SW480 (cell line): ENCODE measurements at places on chromosomes 4 and X.

- no peak for DNase-seq
Measured at GRCh38 chr4:77615153-77615552, 9.5 kb downstream of the CXCL13 start.

DNA sequence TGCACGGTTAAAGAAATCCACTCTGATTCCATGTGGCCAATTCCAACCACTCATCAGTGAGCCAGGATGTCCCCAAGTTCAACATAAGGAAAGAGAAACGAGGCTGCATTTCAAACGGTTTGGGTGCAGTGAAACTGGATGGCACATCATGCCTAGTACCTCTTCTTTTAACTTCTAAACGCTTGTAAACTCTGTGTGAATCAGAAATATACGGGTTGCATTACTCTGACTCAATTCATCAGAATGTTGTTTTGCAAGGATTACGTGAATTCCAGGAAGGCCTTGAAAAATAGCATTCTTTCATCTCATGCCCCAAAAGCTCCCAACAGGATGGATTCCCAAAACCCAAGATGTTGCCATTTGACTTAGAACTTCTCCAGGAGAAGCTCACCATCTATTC lies 270.4 kb downstream of the LDB2 start:
- DNase-seq, result no peak

DNA sequence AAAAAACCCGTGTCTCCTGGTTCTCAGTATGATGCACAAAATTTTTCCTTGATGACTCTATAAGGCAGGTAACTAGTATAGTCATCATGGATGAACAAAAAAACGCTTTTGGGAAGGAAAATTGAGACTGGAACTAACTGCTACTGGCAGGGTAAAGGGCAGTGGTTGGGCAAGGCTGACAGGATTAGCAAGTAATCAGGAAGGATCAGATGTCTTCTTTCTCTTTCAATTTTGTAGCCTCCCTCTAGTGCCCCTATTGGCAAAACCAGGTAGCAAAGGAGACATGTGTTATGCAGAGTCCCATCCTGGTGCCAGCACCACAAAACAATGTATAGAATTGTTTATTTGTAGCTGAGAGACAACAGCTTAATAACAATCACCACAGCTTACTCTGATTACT lies 12.8 kb upstream of the SLITRK4 start:
- DNase-seq, result peak; percentile 3

- no peak for DNase-seq
Measured at GRCh38 chr4:1770245-1770644, 22.8 kb upstream of the FGFR3 start.

- DNase-seq, result no peak
Measured at GRCh38 chrX:28626515-28626914, 39.3 kb downstream of the IL1RAPL1 start.

DNA sequence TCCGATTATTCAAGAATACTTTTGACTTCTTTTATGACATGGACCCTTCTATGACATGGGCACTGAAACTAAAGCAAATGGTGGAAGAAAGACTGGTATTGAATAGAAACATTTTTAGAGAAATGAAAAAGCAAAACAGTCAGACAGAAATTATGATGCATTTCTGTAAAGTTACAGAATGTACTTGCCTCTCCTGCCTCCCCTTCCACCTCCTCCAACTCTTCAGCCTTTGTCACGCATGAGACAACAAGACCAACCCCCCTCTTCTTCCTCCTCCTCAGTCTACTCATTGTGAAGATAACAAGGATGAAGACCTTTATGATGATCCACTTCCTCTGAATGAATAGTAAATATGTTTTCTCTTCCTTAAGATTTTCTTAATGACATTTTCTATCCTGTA lies 46.3 kb upstream of the HUWE1 start:
- no peak for DNase-seq

DNA sequence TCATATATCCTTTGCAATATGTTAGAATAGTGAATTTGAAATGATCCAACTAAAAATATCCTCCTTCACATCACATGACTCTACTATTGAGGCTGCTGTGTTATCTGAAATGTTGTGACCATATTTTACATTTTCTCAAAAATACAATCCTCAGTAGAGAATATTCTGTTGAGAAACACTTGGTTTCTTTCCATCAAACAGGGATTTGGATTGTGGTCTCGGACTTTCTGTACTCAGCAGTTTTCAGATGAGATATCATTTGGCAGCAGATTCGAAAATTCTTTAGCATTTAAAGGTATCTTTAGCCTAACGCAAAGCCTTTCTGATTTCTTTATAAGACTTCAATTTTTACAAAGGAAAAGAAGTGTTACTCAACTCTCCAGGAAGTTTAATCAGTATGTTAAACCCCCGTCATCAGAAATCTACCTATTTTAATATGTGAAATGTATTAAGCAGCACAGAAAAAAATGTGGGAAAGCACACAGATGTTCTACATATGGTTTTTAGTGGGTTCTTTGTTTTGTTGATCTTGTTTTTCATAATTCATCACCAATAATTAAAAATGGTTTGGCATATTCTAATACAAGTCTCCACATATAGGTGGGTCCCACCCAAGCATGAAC lies 55.4 kb upstream of the ANXA3 start:
- no peak for DNase-seq

- no peak for DNase-seq
Measured at GRCh38 chr4:14816623-14817261, 185.5 kb upstream of the CPEB2 start.

- DNase-seq, result peak; percentile 1
Measured at GRCh38 chrX:11341274-11342201, 48.3 kb downstream of the AMELX start.

GRCh38 chr4:142406499-142406835 lies 439.6 kb downstream of the INPP4B start:
- no peak for DNase-seq

DNA sequence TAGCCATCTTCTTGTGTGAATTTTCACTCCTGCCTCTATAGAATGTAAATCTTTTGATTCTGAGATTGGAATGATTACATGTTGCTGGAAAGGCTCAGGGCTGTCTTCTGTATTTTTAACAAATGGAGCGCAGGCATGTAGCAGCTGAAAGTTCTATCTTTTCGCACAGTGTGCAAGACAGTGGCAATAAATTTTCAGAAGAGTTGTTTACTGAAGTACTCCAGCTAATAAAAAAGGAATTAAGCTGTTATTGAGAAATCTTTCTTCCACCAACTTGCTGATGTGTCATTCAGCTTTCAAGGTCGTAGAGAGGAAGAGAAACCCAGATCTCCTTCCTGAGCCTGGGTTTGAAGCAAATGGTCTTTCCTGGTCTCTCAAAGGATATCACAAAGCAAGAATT lies 122.0 kb upstream of the PUDP start:
- DNase-seq, result no peak

DNA sequence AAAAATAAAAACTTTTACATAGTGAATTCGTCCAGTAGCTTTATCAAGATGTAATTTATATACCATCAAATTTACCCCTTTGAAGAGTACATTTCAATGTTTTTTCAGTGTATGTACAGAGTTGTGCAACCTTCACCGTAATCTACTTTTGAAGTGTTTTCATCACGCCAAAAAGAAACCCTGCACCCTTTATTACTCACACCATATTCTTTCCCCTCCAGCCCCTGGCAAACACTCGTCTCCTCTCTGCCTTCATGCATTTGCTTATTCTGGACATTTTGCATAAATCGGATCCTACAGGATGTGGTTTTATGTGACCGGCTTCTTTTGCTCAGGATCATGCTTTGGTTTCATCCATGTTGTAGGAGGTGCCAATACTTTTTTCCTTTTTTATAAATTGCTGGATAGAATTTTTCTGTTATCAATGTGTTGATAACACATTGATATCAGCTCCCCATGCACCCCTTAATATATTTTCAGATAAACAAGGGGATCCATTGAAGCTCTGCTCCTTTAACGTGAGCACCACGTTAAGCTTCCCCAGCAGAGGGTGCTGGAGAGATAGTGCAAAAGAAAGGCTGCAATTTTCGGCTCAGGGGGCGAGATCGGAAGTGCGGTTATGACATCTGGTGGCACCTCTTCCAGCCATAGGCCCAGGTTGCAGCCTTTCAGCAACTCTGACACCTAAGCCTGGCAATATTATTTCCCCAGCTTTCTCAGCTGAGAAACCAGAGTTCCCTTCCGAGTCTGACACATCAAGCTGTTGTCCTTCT lies 100.1 kb upstream of the VCX3B start:
- DNase-seq, result peak; percentile 22

DNA sequence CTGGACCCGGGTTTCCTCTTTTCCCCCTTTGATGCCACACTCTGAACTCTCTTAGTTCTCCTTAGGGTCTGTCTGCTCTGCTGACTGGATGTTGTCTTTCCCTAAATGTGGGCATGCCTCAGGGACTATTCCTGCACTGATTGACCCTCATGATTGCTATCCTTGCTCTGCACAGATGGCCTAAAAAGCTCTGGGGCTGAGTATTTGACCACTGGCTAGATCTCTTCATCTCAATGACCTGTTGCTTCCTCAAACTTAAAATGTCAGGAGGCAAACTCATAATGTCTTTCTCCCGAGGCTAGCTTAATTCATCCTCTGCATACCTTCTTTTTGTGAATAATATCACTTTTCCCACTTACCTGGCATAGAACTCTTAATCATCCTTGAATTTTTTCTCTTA lies 157.4 kb downstream of the GATB start:
- DNase-seq, result no peak

- no peak for DNase-seq
Measured at GRCh38 chrX:15956681-15957080, 102.1 kb upstream of the AP1S2 start.

- DNase-seq, result no peak
Measured at GRCh38 chr4:32010221-32010620, 1290.1 kb downstream of the PCDH7 start.

GRCh38 chr4:18127030-18127429 lies 105.5 kb upstream of the LCORL start:
- DNase-seq, result no peak

DNA sequence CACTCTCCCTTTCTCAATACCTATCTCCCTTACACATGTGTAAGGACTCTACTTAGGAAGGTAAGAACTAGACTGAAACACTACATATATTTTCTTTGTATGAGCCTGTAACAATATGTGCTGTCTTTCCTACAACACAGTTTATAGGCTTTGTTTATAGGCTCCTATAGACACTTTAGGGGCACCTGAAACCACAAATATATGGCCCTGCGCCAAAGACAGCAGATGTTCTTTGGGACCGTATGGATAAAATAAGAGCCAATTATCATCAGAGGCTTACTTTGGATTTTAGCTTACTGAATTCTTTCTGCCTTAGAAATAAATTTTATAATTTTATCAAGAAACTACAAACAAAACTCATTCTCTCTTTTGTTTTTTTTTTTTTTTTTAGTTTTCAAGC lies 16.6 kb upstream of the CXCL3 start:
- no peak for DNase-seq

- peak; percentile 7 for DNase-seq
Measured at GRCh38 chr4:90127706-90128345, 632 bp downstream of the CCSER1 start.

- no peak for DNase-seq
Measured at GRCh38 chr4:84939113-84939512, 27.4 kb downstream of the WDFY3 start.

DNA sequence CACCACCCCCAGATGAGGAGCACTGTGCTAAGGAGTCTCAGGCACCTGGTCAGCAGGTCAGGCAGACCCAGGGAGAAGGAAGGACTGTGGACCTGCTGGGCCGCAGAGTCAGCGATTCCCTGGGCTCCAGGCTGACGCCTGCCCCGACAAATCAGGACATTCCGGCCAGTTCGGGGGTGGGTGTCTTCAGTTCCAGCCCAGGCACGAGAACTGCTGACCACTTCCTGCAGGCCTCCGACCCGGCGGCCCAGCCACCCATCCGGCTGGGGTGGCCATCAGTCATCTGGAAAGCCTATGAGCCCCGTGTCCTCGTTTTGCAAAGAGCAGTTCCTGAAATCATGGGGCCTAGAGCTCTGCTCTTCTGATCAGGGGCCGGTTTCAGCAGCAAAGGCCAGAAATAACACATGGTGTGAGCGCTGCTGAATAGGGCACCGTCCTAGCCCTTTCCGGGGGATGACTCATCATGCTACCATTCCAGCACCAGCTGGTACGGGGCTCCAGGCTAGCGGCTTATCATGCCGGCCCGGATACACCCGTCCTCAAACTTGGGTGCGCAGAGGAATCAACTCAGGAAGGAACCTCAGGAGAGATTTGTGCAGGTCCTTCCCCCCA lies 7.8 kb upstream of the SH3TC1 start:
- peak; percentile 63 for DNase-seq

DNA sequence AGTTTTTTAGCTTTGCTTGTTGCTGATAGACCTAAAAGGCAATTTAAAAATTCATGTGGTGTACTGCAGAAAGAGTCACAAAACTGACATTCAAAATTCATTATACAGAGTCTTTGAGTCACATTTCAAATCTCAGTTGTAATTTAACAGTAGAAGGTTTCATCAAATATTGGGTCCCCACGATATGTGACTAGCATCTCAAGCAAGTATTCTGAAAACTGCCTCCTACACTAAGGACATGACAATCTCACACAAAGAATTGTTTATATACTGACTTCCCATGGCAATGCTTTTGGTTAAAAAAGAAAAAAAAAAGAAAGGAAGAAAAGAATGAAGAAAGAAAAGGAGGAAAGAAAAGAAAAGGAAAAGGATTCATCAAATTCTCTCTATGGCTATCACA lies 62.1 kb upstream of the CTSO start:
- DNase-seq, result no peak

GRCh38 chr4:89898304-89898716 lies 3.7 kb downstream of the MMRN1 start:
- DNase-seq, result no peak

- DNase-seq, result no peak
Measured at GRCh38 chr4:10203851-10204250, 87.3 kb upstream of the WDR1 start.

GRCh38 chrX:96176921-96177320 lies 507.7 kb upstream of the DIAPH2 start:
- no peak for DNase-seq

DNA sequence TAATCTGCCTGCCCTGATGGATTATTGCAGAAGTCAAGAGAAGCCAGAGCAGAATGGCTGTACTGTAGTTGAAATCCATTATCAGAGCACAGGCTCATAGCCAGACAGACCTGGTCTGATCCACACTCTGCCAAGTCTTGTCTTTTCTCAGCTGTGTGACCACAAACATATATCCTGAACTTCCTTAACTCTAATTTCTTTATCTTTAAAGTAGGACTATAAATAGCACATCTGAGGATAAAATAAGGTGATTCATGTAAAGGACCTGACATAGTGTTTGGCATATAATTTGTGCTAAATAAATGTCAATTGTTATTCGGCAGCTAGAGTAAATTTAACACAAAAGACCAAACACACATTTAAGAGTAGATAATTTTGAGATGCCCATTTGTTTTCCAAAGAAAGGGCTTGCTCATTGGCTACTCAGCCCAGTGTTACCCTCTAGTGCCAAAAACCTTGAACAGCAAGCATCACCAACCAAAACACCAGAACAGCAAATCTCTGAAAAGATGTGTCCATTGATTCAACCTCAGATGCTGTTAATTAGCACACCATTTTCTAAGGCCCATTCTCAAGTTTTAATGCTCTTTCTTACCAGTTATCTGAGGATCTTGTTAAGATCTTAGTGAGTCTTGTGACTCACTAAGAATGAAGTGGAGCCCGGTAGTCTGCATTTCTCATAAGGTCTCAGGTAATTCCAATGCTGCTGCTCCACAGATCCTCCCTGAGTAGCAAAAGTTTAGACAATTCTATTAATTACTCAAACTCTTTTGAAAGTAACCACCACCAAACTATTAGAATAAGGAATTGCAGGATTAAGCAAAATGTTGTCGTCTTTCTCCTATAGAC lies 108.8 kb downstream of the HHIP start:
- DNase-seq, result no peak
